ENCODE measurements at places on chromosomes 3 and 15.

- no peak for DNase-seq
These were observed 89.8 kb upstream of the RNF7 start for GRCh38 chr3:141648055-141648910.

DNA sequence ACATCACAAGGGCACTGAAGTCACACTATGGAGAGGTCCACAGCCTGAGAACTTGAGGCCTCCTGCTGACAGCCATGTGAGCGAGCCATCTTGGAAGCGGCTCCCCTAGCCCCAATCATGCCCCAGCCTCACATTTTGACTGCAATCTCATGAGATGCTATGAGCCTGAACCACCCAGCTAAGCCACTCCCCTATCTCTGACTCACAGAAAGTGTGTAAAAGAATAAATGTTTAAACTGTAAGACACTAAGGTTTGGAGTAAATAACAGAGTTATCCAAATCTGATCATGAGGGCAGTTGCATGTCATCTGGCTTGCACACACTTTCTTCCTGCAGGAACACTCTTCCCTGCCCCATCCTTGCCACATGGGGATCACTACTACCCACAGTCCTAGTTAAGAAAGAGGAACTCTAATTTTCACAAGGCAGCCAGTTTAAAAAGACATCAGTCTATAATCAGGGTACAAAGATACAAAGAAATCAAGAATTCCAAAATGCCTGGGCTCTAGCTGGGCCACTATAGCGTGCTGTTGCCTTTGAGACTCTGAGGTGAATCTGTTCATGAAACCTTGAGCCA, 494.2 kb downstream of the FOXP1 start:
- no peak for DNase-seq

DNA sequence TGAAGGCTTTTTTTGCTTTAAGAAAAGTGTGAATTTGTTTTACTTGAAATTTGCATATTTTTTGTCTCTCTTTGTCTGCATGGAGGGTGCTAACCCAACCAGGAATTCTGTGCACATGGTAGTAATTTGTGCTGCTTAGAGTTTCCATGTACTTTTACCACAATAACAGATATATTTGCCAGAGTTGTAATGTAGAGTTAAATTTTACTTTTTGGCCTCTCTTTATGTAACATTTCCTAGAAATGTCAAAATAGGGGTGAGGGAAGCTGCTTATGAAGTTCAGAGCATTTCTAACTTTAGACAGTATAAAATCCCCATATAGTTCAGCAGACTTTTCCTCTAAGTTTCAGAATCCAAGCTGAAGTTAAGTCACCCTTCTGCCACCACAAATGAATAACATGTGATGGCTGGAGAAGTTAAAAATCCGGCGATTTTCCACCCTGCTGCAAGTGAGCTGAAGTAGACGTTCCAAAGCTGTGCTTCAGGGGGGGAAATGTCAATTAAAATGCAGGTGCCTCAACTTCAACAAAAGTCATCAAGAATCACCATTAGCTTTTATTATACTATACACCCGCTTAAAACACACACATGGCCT, 385.7 kb upstream of the NR2F2 start:
- DNase-seq, result no peak

- DNase-seq, result no peak
These were observed 10.4 kb downstream of the TEX264 start for GRCh38 chr3:51681453-51681852.

DNA sequence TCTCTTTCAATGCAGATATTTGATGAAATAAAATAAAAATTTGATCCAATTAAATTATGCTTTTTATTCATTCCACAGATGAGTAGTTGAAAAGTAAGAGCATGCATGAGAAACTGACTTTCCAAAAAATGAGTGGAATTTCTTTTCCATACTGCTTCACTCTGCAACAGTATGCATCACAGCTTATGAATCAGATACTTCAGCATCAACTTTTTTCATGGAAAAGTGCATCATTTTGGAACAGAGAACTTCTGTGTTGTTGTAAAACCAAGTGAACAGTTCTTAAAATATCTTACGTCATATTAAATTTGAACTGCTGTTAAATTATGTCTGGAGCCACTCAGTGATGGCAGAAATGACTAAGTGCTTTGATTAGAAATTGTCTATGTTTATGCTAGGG, 16.7 kb upstream of the SLC7A14 start:
- no peak for DNase-seq

GRCh38 chr15:57555270-57555669, 36.4 kb upstream of the MYZAP start:
- no peak for DNase-seq

GRCh38 chr3:155553780-155554179, 191.1 kb downstream of the PLCH1 start:
- no peak for DNase-seq

GRCh38 chr15:77327168-77327567, 92.7 kb downstream of the PEAK1 start:
- no peak for DNase-seq

DNA sequence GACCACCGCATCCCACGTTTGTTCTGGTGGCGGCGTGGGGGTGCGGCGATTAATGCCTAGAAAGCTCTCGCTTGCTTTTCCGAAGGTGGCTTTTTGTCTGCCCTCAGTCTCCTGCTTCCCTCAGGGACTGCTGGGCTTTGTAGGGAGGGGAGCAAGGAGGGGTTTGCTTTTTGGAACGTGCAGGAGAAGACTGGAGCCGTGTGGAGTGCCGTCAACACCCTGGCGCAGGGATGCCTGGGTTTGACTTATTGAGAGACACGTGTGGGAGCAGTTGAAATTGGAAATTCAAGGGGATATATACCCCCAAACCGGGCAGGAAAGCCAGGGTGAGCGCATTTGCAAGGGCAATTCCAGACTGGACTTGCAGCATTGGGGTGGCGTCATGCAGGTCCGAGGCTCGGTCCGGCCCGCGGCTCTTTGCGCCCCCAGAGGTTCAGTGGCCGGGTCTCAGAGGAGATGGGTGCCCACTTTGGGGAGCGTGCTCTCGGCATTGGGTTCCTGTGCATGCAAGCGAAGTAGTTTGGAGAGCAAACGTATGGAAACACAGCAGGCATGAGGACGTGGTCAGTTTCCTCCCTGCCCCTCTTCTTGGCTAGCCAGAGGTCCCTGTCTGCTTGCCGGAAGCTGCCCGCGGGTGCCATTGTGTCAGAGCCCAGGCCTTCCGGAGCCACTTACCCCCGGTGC, 2.1 kb downstream of the EPHB1 start:
- DNase-seq, result no peak

- DNase-seq, result no peak
These were observed 20.1 kb upstream of the RASA2 start for GRCh38 chr3:141466633-141467169.

- DNase-seq, result no peak
These were observed 34.8 kb downstream of the RBPMS2 start for GRCh38 chr15:64740311-64741170.

DNA sequence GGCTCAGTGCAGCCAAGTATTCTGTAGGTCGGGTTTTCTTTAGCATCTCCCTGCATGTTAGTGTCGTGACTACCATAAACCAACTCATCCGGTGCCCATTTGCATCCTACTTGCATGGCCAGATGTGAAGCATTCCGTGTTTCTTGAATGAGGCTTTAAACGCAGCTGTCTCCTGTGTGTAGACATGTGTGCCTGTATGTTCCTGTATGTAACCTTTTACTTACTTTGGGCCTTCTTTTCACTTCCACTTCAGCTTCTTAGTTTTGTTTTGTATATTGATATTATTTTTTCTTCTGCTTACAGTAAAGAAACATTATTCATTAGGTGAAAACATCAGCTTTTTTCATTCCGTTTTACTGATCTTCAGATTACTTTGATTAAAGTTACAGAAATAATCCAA, 267.9 kb downstream of the BBX start:
- no peak for DNase-seq

DNA sequence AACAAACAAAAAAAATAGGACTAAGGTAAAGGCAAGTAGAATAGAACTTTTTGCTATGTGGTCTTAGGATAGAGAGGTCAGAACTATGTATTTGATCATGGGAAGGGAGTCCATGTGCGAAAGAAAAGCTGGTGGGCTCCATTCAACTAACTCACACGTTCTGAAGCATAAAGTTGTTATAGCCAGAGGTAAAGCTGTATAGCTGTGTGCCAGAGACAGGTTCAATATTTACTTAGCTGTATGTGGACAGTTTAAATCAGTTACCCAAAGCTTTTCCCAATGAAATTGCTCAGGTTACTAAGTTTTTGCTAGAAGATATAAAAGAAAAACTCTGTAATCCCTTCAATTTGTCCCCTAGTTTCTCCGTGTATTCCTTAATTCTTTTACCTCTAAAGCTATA, 37.8 kb downstream of the ADGRG7 start:
- DNase-seq, result no peak

GRCh38 chr3:183265834-183266417, 12.9 kb downstream of the B3GNT5 start:
- no peak for DNase-seq

- DNase-seq, result no peak
These were observed 13.6 kb downstream of the SECISBP2L start for GRCh38 chr15:49032601-49033145.

DNA sequence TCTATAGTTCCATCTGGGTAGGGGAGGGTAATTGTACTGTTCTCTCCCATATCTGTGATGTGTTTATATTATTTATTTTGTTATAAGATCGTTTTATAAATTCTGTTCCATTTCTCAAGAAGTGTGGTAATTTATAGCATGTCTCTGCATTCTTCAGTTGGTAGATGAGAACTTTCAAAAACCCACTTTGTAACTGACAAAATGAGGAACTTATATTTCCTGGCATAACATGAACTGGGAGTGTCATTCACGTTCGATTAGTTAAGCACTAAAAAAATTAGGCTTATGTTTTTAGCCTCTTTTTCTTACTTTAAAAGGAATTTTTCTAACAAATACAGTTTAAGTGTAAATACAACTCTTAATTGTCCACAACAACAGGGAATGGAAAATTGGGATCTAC, 230.8 kb downstream of the CGGBP1 start:
- DNase-seq, result no peak

- no peak for DNase-seq
These were observed 57.8 kb upstream of the KY start for GRCh38 chr3:134708671-134709070.

- DNase-seq, result no peak
These were observed 20.1 kb upstream of the SELENOT start for GRCh38 chr3:150583028-150583427.

DNA sequence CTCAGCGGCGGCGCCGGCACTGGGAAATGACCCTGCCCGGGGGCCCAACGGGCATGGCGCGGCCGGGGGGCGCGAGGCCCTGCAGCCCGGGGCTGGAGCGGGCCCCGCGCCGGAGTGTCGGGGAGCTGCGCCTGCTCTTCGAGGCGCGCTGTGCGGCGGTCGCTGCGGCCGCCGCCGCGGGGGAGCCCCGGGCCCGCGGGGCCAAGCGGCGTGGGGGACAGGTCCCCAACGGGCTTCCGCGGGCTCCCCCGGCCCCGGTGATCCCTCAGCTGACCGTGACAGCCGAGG, 172 bp downstream of the ITPKA start:
- no peak for DNase-seq

- no peak for DNase-seq
These were observed 107.9 kb downstream of the FMN1 start for GRCh38 chr15:33086500-33087121.

DNA sequence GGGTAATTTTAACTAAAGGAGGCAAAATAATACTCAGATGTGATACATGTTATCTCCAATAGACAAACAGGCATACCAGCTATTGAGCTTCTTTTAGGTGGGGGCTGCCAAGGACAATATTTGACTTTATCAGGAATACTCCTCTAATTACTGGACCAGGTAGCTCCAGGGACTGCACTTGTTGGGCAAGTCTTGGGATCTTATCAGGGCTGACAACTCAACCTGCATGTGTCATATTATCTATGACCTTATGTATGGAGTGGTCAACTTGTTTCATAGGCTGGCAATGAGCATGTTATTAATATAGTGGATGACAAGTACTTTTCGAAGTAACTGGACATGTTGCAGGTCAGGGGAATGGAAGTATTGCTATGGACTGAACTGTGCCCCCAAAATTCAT, 15.0 kb upstream of the ZNF445 start:
- no peak for DNase-seq

- no peak for DNase-seq
These were observed 208.9 kb upstream of the ST8SIA2 start for GRCh38 chr15:92184679-92185230.

DNA sequence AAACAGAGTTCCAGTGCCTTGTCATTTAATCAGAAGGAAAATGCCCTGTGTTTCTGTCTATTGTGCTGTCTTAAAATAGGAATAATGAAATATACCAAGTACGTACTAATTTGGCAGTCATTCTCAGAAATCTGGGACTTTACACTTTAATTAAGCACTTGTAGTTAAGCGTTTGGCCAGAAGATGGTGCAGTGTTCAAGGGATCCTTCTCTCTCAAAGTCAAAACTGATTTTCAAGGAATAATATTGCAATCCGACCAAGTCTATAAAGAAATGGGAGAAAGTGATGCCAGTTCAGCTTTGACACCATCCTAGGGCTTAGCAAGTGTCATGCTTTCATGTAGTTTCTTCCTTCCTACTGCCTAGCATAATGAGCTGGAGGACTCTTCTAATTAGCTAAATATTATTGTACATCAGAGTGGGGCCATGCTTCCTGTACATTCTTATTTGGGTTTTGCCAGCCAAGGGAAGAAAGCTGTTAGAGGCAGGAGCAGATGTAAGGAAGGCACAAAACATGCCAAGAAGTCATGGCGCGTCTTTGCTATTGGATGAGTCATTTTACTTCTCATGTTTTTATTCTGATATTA, 64.8 kb downstream of the SAMMSON start:
- DNase-seq, result no peak

DNA sequence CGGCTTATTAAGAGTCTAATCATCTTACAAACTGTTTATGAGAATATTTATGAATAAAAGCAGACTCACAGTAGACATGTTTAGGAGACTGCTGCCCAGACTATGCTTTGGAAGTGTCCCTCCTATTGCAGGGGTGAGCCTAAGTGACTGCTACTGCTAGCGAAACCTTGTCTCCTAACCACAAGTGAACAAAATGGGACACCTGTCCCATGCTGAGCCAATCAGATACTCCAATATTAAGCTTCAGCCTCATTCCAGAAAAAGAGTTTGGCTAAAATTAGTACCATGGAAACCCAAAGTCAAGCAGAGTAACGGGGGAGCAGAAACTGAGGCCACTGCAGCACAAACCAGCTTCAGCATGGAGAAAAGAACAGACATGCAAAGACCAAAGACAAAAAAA, 4.6 kb downstream of the DENND6A start:
- no peak for DNase-seq

DNA sequence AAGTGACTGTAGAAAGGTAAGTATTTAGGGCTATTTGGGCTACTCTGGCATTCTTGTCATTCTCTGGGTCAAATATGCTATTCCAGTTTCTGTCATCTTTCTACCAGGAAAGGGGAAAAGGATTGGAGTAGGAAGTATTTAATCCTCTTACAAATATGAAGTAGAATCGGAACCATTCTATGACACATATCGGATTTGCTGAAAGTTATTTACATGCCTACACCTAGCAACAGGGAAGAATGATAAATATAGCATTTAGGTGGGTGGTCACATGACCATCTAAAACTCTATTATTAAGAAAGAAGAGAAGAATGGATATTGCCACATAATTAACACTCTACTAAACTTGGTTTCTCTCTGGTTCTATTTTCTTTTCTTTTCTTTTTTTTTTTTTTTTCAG, 1353.1 kb downstream of the ZPLD1 start:
- DNase-seq, result no peak

GRCh38 chr15:70017801-70018200, 79.9 kb downstream of the TLE3 start:
- no peak for DNase-seq

Measured in NCI-H1092 (cell line).